Keratinocyte (primary cell): ENCODE measurements at places on chromosomes 13 and 19.

- no peak for DNase-seq
Observed at GRCh38 chr13:35818633-35819067, 312.5 kb downstream of the DCLK1 start.

- no peak for DNase-seq
Observed at GRCh38 chr19:3404324-3405260, 38.2 kb downstream of the NFIC start.

GRCh38 chr13:106385654-106386053, 149.8 kb downstream of the EFNB2 start:
- DNase-seq: no peak

- no peak for DNase-seq
Observed at GRCh38 chr13:99320693-99321481, 13.7 kb upstream of the GPR183 start.

DNA sequence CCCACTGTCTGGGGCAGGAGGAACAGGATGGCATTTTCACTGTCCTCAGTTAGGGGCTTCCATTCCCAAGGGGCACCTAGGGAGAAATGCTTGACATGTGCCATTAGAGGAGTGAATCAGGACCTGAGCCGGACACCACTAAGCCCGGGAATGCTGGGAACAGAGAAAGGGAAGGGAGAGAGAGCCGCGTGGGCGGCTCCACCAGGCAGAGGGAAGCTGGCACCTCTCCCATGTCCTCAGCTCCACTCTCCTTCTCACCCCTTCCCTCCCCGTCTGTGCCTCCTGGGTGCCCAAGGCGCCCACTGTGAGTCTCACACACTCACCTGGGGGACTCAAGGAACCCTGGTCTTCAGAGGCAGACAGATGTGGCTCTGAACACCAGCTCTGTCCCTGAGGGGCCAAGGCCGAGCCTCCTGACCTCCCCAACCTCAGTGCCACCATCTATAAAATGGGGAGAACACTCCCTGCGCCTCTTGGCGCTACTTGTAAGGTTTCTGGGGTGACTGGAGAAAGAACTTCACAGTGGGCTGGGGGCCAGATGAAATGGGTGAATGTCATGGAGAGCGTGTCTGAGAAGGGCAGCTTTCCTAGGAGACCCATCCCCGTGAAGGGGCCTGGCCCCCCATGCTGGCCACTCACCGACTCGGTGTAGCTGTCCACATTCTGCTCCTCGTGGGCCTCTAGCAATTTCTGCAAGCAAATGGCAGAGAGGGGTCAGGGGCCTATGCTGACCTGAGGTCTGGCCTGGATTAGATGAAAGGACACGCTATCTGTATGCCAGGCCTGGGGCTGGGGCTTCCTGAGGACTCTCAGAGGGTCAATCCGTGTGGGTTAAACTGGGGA, 5.3 kb upstream of the KPTN start:
- DNase-seq: no peak

- no peak for DNase-seq
Observed at GRCh38 chr19:35414442-35414841, 33.6 kb upstream of the FFAR2 start.

DNA sequence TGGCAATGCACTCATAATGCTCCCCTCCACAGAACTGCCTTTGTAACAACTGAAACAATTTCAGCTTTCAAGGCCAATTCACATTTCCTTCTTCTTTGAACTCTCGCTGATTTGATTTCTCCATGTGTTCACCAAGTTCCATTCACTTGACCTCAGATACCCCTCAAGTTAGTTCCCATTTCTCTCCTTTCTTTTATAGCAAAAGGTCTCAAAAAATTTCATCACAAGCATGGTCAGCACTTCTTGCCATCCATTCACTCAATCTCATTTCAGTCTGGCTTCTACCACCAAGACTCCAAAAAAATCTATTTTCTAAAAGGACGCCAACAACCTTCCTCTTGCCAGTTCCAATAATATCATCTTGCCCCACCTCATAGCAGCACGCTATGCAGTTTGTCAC, 135.7 kb downstream of the DIAPH3 start:
- no peak for DNase-seq

GRCh38 chr19:55508120-55508519, 19.9 kb downstream of the SSC5D start:
- no peak for DNase-seq

GRCh38 chr13:99404005-99404755, 97.0 kb upstream of the GPR183 start:
- DNase-seq: no peak
